ENCODE measurements at places on chromosomes 3 and 15.
A peak's percentile ranks its signal among the peaks of the same experiment; 100 is the strongest.

DNA sequence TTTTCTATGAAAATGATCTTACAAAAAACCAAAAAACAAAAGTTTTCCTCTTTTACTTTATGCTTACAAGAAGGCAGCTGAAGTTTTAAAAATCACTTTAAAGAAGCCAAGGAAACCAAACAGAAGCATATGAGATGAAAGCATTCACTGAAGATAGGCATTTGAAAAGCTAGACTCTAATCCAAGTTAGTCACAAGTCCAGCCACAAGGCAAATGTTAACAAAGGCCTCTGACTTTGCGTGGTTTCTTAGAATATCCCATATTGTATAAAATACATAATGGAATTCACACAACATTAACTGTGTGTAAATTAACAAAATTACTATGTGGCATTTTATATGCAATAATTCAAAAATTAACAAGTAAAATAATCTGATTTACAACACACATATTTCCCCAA, 17.7 kb downstream of the MRPL3 start:
- DNase-seq, result no peak

DNA sequence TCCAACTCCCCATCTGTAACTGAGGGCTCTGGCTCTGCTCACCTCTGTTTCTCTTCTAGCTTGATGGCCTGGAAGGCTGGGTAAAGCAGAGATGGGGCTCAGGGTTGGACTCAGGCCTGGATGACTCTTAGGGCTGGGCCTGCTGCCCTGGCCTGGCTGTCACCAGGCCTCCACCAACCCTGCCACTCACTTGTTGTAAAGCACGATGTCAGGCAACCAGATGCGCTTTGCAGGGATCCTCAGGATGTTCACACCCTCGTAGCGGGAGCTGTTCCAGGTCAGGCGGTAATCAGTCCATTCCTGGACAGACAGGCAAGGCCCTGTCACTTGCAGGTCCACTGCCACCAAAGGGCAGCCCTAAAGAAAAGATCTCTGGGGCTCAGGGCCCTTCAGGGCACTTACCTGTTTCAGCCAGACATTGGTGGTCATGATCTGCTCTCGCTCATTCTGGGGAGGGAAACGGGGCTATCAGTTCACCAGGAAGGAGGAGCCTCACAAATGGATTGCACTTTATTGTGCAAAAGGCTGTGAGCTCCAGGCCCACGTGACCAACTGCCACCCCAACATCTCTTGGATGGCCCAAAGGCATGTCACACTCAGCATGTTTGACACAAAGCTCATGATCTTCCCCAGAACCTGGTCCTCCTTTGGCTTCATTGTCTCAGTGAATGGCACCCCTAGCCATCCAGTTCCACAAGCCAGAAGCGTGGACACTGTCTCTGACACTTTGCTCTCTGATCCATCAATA, 9.9 kb downstream of the CHRNB4 start:
- DNase-seq, result no peak

DNA sequence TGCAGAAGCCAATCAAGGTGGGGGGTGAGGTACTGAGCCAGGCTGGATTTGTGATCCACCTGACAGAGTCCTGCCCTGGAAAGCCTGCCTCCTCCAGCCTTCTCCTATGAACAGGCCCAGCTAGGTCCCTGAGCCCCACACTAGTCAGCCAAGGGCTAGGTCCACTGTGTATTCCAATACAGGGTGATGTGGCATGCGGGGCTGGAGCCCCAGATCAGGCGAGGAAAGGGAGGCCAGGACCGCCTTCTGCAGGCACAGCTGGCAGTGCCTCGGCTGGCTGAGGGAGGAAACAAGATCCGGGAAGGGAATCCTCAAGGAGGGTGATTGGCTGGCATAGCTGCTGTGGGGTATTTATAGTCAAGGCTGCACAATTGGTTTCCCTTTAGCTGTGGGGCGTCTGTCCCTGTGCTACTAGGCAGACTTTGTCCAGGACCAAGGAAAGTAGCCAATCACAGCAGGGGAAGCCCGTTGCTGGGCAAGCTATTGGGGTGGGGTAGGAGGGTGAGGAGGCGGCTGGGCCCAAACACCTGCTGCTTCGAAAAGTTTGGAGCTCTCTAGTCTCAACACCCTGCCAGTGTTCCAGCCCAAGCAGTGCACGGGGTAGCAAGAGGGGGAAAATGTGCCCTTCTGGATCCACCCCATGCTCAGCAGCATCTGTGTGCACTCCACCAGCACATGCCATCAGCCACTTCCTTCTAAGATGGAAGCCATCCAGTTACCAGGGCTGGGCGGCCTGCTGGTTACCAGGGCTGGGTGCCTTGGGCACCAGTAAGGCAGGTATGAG, 5.9 kb downstream of the KY start:
- no peak for DNase-seq

GRCh38 chr15:45665261-45665660, 30.4 kb downstream of the SQOR start:
- no peak for DNase-seq

DNA sequence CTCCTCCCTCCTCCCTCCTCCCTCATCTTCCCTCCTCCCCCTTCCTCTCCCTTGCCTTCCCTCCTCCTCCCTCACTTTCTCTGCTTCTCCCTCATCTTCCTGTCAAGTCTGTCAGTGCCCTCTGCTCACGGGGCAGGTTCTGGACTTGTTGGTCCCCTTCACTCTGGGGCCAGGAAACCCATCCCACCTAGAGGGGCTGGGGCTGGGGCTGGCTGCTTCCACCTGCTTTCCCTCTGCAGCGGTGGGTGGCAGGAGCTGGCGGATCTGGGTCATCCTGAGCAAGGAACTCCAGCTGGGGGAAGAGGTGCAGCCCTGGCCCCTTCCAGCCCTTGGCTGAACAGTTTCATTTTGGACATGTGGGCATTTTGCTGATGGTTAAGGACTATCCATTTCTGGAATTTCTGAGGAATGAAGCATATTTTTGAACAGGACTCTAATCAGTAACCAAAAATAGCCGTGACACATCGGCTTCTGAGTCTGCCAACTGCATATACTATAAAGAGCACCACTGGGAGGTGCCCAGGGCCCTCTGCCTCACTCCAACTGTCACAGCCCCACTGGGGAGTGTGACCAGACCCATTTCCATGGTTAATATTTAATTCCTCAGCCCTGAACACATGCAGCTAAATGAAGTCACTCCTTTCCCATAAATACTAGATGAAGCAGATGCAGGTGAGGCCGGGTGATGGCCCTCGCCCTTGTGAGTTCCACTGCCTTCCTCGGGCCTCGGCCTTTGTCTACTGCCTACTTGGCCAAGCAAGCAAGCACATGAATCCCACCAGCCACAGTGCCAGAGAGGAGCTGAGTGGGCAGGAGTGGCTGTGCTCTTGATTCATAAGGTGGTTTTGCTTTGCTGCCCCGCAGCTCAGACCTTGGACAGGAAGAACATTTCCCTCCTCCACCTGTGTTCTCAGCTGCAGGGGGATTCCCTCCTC, 39.8 kb downstream of the CHDH start:
- peak; percentile 82 for DNase-seq

- no peak for DNase-seq
These were observed 71.3 kb upstream of the MBNL1 start for GRCh38 chr3:152197451-152197850.

DNA sequence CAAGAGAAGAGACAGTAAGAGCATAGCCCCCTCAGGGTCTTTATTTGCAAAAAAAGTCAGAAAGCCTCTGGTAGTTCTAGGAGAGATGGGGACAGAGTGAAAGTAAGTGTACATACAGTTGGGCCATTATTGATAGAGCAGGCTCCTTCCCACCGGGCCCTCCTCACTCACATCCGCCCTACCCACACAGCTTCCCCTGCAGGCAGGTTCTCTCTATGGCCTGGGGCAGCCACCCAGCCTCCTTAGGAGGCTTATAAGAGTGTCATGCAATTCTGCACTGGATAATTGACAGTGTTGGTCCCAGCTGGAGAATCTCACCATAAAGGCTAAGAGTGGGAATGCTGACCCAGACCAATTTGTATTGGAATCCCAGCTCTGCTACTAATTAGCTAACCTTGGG, 49.5 kb downstream of the SLC30A4 start:
- no peak for DNase-seq

DNA sequence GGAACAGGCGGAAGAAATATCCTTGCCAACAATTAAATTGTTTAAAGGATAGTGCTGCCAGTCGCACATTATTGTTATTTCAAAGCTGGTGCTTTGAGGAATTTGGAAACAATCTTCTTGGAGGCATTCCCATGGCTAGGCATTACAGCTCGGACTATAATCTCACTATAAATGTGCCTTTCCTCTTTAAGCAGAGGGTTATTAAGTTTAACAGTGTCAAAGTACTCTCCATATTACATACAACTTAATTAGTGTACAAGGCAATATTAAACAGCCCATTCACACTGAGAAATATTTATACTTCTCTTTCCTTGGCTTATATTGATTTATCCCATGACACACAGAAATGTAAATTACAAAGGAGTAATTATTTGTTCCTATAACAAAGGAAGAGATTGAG, 54.0 kb upstream of the FAM3D start:
- no peak for DNase-seq
